ENCODE measurements at places on chromosomes 2 and 18.

DNA sequence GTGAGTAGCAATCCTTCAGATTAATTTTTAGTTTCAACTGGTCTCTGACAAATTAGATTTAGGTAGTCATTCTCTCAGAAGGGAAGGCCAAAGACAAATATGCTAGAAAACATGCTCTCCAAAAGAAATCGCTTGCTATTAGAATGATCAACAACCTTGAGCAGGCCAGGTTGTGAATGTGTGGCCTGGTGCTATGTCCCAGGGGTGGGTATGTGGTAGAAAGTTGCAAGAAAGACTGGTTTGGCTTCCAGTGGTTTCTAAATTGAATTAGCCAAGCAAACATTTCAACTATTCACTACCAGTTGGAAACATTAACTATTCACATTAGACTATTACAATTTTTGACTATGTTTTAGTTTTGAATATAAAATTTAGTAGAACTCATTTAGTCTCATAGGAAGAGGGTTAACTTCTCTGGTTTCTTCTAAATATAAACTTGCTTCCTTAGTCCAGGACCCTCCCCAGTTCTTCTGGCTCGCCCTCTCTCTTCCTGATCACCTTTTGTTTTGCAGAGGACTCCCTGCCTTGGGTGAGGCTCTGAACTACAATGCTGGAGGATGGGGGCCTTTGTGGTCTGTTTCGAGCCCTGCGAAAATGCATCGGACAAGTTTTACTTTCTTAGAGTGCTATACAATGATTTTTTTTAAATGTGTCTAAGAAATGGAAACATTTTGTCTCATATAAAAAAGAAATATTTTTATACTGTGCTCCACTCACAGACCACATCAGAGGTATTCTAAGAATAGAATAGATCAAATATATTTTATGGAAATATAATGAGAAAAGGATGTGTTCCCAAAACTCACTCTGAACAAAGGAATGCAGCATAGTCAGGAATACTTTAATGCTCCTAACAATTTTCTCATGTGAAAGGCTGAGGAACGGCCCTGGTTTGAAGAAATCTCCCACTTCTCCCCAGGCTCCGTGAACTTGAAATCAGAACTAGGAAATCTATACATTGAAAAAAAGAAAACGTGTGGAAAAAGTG, 375.0 kb upstream of the ZEB2 start:
- DNase-seq, result no peak

DNA sequence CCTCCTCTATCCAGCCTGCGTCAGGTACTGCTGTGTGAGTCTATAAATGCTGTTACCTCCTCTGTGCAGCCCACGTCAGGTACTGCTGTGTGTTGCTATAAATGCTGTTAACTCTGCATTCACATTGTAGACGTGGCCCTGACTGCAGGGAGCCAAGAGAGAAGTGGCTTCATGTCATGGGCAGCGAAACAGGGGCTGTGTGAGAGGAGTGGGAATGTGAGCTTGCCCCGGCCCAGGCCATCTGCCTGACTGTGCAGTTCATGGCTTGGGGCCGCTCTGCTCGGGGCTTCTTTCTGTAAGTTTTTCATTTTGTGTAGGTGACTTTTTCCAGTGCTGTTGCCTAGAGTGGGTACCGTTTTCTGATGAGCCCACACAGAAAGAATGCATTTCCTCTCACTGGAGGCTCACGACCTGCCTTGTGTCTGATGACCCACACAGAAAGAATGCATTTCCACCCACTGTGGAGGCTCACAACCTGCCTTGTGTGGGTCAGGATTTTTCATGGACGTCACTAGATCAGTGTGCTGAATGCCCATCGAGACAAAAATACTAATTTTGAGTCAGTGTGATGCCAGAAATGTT, 104.5 kb downstream of the SNTG2 start:
- no peak for DNase-seq

- DNase-seq, result no peak
These were observed 64.8 kb upstream of the RBM44 start for GRCh38 chr2:237733677-237734300.

- peak; percentile 77 for DNase-seq
These were observed 445.1 kb upstream of the SPRED2 start for GRCh38 chr2:65877331-65878010.

- DNase-seq, result no peak
These were observed 30.0 kb downstream of the CPS1 start for GRCh38 chr2:210586381-210586780.
